Natural killer cell (primary cell): ENCODE measurements at places on chromosomes 2 and 18. TPM values are rescaled to one million over a fixed set of nuclear protein-coding genes. Genes with fewer than 3 reads are reported as not detected.

GBX2 gene
- total RNA-seq: not detected

DOK6 gene
- 0.02 TPM for total RNA-seq

DNA sequence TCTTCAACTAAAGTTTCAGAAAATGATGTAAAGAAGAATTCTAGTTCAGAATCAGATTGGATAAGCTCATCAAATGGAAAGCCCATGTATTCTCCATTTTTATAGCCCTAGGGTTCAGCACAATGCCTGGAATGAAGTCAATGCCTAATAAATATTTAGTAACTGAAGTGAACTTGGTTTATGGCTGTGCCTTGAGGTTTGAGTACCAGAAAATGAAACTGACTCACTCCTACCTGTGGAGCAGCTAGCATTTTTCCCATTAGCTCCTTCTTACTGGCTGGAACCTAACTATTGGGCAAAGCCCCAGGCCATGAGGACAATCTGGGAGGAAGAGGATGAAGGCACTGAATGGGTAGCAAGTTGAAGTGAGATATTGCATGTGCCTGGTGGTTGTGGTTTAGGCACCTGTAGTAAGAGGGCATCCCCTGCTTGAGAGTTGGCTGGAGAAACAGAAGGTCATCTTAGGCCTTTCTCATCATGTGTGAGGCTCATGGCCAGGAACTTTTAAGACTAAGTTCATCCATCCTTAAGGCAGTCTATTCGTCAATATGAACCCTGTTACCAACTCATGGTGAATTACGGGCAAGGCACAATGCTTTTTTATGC, 85.0 kb upstream of the LYPD1 start:
- no peaks in the 10 kb centered on the region for H3K27me3 ChIP-seq
- no peak overlapping the region for H3K4me3 ChIP-seq
- no peak for DNase-seq
- no peaks in the 10 kb centered on the region for H3K36me3 ChIP-seq

- no peak for DNase-seq
- no peaks in the 10 kb centered on the region for H3K4me1 ChIP-seq
- H3K36me3 ChIP-seq: no peaks in the 10 kb centered on the region
- peaks cover 2% of the 10 kb centered on the region for H3K27me3 ChIP-seq
These were observed 61.8 kb downstream of the FAM168B start for GRCh38 chr2:131031431-131031841.
